ENCODE measurements at places on chromosomes 3 and 15. TPM values are rescaled to one million over a fixed set of nuclear protein-coding genes. Genes with fewer than 3 reads are reported as not detected.

Gene AGTR1
- total RNA-seq: 4.4 TPM

Gene C2CD4B
- total RNA-seq: 0.15 TPM

Gene TTLL13
- total RNA-seq: not detected

Gene CHRNA7
- total RNA-seq: 0.68 TPM

Gene CASR
- not detected for total RNA-seq

Gene LRTM1
- not detected for total RNA-seq

Gene HGD
- total RNA-seq: 0.12 TPM

Gene SETD5
- 89.3 TPM for total RNA-seq

Gene AMIGO3
- not detected for total RNA-seq

Gene PPP4R2
- 29.6 TPM for total RNA-seq

Gene TMC3
- not detected for total RNA-seq

Gene SERPINI2
- total RNA-seq: 1.1 TPM

Gene RETNLB
- not detected for total RNA-seq

Gene GOLGA6A
- total RNA-seq: not detected

Gene NEK10
- total RNA-seq: 0.88 TPM

Gene PLCH1
- total RNA-seq: 0.29 TPM

Gene NMB
- 2.3 TPM for total RNA-seq

Gene CNTN4
- 0.31 TPM for total RNA-seq

Gene CRABP1
- total RNA-seq: not detected

Gene AADACL2
- total RNA-seq: 0.18 TPM

Gene PRR20G
- not detected for total RNA-seq

Gene SPTBN5
- total RNA-seq: 2.9 TPM

Gene CAMK2N2
- not detected for total RNA-seq

Gene SCAPER
- total RNA-seq: 29.6 TPM

Gene TRAT1
- total RNA-seq: 0.70 TPM

Gene DNAH12
- not detected for total RNA-seq

Gene P2RY1
- total RNA-seq: 24.7 TPM

Gene STIMATE
- 11.0 TPM for total RNA-seq

Gene RBPMS2
- total RNA-seq: 5.0 TPM

Gene DLL4
- 1.2 TPM for total RNA-seq

Gene GOLGA8Q
- 1.1 TPM for total RNA-seq

Gene CPLX3
- not detected for total RNA-seq

Gene OR5K2
- not detected for total RNA-seq

Gene THAP10
- total RNA-seq: 3.0 TPM

All from esophagus squamous epithelium (tissue), 5 donors.